Adrenal gland (tissue), 19 donors: ENCODE measurements at places on chromosomes 2 and 18.
A peak's percentile ranks its signal among the peaks of the same experiment; 100 is the strongest.

GRCh38 chr2:234694244-234695013 lies 197.5 kb upstream of the ARL4C start:
- peak; percentile 34 for DNase-seq

DNA sequence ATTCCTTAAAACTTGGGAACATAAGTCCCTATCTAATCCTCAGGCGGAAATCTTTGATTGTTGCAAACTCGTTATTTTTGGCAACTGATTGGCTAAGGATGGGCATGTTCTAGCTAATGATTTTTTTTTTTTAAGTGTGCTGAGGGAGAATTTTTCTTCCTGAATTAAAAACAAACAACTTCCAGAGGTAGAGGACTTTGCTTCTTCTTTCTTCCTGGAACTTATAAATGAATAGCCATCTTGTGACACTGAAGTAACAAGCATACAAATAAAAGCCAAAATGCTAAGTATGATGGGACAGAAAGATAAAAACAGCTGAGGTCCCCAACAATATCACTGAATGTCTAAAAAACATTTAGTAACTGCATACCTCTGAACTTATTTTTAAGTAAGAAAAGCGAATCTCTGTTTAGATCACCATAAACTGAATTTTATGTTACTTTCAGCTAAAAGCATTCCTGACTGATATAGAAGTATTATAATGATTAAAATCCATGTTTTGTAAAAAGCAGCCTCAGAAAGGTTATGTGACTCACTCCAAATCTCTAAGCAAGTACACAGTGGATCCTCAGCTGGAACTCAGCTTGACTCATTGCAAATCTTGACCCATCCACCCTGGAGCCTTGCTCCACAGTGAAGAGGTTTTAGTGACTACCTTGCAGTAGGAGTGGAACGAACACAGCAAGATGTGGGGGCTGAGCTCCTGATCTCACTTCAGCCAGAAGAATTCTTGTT lies 344.4 kb downstream of the CLIP4 start:
- no peak for DNase-seq

DNA sequence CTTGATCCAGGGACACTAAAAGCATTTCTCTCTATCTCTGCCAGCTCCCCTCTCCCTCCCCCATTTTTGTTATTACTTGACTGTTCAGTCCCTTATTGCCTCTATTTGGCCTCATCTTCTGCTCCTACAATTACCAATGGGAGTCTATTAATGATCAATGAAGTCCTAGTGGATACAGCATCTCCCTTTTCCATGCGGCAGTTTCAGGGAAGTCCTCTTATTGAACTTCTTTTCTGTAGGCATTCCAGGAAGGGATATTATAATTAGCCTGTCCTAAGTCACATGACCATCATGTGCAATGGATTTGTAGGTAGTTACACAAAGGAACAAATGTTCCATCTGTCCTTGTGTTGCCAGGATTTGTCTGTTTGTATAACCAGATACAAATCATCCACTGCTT lies 495.1 kb upstream of the CNTNAP5 start:
- DNase-seq, result no peak

- DNase-seq, result no peak
These were observed 175.2 kb upstream of the SPATS2L start for GRCh38 chr2:200131307-200131706.

DNA sequence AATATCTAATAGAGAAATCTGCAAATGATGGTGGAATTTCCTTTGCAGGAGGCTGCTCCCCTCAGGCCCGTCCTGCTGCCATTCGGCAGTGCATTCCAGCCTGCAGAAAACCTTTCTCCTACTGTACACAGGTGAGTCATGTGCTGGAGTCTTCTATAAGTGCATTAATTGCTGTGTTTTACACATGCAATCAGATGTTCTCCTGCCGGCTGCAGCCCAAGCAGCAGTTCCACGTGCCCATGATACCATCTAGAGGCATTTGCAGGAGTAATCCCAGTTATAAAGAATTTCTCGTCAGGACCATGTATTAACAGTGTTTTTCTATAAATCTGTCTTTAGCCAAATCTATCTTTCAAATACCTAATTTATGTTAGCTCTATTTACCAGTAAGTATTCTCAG lies 304.7 kb upstream of the HNMT start:
- DNase-seq, result no peak

DNA sequence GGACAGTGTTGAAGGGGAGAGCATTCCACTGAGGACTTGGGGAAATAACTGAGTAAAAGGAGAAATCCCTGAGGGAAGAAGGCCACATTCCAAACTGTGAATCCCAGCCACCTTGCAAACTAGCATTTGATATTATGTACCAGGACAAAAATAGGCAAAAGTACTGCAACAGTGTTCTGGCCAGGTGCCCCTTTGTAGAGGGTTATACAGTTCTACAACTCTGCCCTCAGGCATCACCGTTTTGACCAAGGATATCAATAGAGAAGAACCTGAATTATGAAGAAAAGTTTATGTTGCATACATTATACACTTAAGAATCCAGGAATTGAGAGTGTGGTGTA lies 20.6 kb upstream of the CAVIN2 start:
- DNase-seq, result no peak

DNA sequence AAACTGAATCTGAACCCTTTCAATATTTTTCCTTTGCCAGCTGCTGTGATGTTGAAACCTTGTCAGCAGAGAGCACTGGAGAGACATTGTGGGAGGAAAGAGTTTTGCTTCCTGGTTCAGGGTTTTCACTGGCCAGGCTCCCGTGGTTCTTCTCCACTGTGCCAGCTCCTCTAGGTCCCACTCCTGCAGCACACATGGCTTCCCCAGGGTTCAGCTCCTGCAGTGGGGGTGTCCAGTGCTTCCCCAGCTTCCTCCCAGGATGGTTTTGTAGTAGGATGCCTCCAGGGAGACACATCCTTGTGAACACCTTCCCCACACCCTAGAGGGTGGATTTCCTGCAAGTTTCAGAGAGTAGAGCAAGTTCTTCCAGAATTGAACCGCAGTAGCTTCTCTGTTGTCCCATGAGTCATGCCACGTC lies 24.0 kb upstream of the SULT1C3 start:
- DNase-seq, result no peak

DNA sequence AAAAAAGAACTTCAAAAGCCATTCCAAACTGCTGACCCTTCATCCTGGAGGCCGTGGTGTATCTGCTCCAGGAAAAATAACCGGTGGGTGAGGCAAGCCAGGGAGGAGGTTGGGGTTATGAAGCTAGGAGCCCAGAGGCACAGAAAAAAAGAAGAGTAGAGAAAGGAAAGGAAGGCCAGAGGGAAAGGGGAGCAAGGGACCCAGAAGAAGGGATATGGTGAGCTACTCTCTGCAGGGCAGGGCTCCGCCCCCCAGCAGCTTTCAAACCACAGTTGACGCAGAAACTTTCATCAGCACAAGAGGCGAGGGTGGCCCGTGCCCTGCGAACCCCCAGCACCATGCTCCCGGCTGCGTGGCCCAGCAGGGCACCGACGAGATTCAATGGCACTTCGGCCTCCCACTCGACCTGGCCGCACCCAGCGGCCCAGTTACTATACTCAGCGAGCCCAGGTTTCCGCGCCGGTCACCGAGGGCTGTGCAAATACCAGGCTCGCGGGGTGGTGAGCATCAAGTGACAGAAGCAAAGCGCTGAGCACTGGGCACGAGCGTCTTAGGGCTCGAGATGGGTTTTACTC lies 665 bp downstream of the MCM6 start:
- peak; percentile 47 for DNase-seq

- no peak for DNase-seq
These were observed 346.8 kb upstream of the TCF4 start for GRCh38 chr18:55934821-55935220.

- no peak for DNase-seq
These were observed 43.3 kb downstream of the SERTAD2 start for GRCh38 chr2:64610316-64610855.

DNA sequence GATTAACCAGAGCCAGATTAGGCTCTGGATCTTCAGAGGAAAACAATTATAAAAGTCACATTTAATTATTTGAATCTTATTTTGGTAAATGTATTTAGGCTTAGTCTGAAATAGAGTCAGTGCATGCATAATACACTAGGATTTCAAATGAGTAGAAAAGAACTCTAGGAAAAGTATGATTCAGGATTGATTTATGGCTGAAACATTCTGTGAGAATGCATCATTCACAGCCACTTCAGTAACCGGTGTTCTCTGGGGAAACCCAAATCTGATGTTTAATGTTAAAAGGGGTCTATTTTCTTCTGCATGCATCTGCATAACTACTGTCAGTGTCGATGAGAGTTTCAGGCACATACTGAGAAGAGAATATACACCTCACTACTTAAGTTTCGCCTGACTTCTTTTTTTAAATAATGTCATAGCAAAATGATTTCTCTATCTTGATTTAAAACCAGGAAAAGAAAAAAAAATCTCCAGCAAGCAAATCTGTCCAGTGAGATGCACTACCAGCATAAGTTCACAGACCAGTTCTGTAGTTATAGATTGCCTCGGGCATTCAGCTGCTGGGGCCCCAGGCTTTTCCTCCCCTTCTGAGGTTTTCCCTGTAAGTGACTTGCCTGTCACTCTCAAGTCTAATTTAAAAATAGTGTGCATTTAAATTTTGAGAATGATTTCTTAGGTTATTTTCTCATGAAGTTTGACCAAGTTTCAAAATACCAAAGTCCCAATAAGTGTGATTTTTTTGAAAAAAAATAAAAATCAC lies 501.5 kb downstream of the NR4A2 start:
- no peak for DNase-seq

DNA sequence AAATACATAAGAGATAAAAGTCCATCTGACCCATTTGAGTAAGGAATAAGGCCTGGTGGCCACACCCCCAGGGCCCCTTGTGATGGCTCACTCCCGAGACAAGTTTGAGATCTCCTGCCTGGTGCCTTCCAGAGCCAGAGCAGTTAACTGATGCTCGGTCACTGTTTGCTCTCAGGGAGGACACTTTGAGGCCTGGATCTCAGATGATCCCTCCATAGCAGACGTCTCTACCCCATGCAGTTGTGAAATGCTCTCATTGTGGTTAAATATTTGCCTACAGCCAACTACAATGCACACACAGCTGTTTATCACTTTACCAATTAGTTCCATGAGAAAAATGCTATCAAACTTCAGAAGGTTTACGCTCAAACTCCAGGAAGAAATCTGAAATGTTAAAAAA lies 12.3 kb downstream of the GYPC start:
- no peak for DNase-seq

- DNase-seq, result no peak
These were observed 287.1 kb upstream of the ATP5MC3 start for GRCh38 chr2:175468431-175469098.

DNA sequence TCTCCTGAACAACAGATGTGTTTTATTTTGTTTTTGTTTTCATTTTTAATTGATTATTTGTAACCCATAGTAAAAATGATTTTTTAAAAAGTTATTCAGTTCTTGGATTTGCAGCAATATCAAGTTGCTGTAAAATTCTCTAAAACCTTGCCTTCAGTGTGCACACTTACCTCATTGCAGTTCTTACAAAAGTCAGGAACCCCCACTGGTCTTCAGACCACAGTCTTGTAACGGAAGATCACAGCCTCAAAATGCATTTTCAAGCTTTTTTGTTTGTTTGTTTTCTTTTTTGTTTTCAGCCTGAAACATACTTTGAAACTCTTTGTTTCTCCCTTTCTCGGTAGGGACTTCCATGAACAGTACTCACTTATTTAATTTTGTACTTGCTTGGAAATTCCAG lies 1012.8 kb upstream of the GYPC start:
- DNase-seq, result no peak
